ENCODE measurements at places on chromosomes 11 and 22.

GRCh38 chr22:43304831-43305590 lies 38.2 kb downstream of the SCUBE1 start:
- DNase-seq: no peak

DNA sequence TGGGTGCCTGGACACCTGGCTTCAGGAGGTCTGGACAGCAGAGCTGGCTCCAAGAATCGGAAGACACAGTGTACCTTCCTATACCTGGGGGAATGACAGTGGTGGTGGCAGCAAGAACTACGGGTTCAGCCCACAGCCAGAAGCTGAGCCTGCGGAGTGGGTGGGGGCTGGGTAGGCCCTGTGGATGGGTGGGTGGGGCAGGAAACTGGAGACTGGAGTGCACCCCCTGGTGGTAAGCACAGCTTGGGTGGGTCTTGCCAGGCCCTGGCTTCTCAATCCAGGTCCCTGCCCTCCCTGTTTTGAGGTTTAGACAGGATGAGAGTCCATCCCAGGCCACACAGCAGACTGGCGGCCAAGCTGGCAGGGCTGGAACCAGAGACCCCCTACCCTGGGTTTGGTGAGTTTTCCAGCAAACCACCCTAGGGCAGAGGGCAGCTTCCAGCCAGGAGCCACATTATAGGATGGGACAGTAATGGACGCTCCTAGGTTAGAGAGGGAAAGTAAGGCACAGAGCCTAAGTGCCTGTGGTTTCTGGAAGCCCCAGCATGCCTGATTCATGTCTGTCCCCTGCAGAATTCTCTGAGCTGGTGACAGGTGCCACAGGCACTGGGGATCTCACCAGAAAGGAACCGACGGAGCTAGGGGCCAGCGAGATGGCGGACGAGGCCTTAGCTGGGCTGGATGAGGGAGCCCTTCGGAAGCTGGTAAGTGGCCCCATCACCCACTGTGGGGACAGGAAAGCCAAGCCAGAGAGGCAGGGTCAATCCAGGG lies 1.7 kb downstream of the SMTN start:
- peak; percentile 57 for DNase-seq

- no peak for DNase-seq
Observed at GRCh38 chr11:75141166-75141565, 9.7 kb upstream of the SLCO2B1 start.

DNA sequence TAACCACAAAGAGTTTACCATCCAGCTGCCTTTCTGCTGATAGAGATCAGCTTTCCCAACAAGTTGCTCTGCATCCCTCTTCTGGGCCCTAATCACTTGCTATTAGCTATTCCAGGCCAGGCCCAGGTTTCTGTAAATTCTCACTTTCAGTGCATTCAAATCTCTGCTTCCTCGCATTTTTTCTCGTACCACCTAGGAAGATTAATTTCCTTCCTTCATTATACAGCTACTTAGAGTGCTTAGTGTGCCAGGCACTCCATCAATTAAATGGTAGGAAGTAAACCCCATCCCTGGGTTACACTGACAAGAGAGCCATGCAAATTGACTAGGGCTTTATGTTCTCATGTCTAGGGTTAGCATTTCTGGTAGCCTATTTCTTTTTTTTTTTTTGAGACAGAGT lies 9.7 kb downstream of the SIAE start:
- no peak for DNase-seq

DNA sequence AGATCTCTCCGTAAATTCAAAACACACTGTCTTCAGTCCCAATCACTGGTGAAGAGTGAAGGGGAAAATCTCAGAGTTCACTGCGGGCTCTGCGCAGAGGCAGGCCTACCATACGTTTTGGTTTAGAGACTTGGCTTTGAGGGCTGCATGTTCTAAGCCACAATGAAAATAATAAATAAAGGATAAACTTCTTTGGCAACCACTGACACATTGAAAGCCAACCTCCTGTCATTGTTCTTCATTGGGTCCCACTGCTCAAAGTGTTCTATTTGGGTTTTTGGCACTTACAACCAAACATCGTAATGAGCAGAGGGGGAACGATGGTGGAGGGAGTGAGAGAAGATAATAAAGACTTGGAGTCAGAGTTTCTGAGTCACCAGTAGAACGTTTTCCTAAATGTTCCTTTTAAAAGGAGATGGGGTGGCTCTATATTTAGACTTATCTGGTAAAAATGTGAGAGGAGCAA lies 472.9 kb downstream of the SOX6 start:
- DNase-seq: no peak

DNA sequence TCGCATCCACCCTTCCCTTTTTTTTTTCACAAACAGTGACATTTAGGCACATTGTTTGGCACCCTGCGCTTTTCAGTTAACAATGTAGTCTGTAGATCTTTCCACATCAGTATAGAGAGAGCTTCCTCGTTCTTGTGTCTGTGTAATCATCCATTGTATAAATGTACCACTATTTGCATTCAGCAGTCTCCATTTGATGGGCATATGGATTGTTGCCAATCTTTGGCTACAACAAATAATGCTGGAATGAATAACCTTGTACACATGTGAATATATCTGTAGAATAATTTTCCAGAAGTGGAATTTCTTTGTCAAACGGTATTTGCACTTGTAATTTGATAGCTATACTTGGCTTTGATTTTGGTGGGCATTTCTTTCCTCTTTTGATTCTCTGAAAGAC lies 17.1 kb downstream of the MPEG1 start:
- DNase-seq: no peak

DNA sequence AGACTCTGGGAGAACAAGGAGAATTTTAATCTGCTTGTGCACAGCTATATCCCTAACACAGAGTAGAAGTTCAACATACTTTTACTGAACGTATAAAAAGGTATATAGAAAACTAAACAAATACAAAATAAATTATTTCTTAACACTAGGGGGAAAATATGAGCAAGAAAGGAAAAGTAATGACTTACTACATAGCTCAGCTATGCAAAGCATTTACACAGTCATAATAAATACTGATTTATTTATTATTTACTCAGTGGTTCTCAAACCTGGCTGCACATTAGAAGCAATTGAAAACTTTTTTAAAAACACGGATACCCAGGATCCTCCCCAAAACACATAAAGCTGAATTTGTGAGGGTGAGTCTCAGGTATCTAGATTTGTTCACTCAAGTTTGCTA lies 182.5 kb downstream of the TTC28 start:
- DNase-seq: no peak

GRCh38 chr11:131624531-131624930 lies 254.1 kb downstream of the NTM start:
- no peak for DNase-seq

GRCh38 chr22:38309614-38310517 lies 7.4 kb downstream of the CSNK1E start:
- no peak for DNase-seq

DNA sequence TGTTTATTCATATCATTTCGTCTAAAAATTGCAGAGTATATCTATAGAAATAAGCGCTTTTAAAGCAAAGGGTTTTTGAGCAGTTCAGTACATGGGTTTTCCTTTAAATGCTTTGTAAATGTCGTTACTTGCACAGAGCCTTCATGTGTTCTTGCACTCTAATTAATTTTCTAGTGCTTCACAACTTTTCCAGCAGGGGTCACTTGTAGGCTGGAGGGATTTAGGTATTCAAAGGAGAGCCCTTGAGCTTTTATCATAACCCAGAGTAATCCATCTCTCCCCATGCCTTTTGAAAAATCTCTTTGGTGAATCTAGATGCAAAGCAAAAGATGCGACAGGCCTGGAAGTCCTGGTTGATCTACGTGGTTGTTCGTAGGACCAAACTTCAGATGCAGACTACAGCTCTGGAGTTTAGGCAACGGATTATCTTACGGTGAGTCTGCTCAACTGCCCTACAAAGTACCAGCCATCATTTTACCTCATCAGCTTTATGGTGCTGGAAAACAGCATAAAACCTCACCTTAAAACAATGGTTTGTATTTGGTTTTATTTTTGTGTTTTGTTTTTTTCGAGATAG lies 60.4 kb downstream of the SFI1 start:
- no peak for DNase-seq

DNA sequence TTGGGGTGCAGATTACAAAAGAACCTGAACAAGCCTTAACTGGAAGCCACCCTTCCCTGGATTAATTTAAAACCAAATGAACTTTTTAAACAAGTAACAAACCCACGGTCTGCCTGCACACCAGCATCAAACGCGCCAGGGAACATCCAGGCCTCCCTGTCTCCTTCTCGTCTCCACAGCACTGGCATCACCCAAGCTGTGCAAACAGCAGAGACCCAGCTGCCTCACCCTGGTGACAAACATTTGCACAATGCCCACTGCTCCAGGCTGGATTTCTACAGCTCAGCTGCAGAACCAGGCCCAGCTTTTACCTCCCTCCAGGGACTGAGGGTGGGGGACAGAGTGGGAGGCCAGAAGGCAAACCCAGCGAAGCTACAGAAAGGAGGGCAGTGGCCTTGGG lies 7.0 kb downstream of the RPL3 start:
- no peak for DNase-seq

GRCh38 chr22:17431179-17431578 lies 61.9 kb downstream of the CECR2 start:
- DNase-seq: no peak

GRCh38 chr22:41910050-41911000 lies 4.5 kb downstream of the SHISA8 start:
- no peak for DNase-seq

All from stimulated activated CD4-positive, alpha-beta T cell treated with anti-CD3 and anti-CD28 coated beads, Interleukin-4, amount 100 ng/mL, for 4 hours (primary cell).